ENCODE measurements at places on chromosomes 2 and 18.

DNA sequence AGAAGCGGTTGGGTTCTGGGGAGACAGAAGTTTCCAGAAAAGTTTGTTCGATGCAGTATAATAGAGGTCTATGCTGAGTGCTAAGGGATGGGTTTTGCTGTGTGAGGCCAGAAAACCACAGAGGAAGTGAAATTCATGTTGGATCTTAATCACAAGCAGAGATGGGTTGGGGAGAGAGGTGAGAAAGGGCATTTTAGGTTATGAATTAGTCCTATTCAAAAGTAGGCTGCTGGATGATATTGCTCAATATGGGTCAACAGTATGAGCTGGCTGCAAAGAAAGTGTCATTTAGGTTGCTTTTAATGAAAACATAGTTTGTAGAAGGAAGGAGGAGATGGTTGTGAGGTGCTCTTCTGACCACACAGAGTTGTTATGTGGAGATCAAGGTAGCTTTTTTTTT is 118.8 kb upstream of the LHCGR start:
- DNase-seq = no peak

- DNase-seq = no peak
Measured at GRCh38 chr2:149099298-149099697, 60.8 kb downstream of the LYPD6B start.

DNA sequence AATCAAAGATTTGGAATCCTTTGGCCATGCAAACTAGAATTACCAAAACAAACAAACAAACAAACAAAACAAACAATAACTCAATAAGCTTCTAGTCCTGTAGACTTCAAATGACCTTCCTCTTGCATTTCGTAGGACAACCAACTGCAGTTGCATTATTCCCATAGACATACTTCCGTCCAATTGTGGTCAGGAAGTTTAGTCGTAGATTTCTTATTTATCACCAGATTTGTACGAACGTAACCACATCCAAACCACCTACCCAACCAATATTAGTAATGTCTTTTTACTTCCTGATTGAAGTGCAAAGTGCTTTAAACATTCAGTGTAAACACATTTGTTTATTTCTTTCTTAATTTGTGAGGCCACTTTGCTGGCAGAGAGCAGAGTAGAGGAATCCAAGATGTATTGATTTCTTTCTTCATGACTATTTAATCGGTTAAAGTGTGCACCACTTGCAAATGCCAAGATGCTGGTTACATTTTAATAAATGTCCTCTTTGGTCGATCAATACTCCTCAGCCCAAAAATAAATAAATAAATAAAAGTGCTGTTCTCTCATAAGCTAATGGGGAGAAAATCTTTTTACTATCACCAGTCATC is 1745.6 kb upstream of the CELF4 start:
- DNase-seq = no peak

- no peak for DNase-seq
Measured at GRCh38 chr2:42361728-42362283, 789 bp upstream of the COX7A2L start.

GRCh38 chr2:20771299-20771698 is 51.6 kb downstream of the LDAH start:
- DNase-seq = no peak

GRCh38 chr2:127145280-127145895 is 38.4 kb upstream of the BIN1 start:
- DNase-seq = no peak

GRCh38 chr2:150530168-150530567 is 42.7 kb upstream of the RND3 start:
- no peak for DNase-seq

DNA sequence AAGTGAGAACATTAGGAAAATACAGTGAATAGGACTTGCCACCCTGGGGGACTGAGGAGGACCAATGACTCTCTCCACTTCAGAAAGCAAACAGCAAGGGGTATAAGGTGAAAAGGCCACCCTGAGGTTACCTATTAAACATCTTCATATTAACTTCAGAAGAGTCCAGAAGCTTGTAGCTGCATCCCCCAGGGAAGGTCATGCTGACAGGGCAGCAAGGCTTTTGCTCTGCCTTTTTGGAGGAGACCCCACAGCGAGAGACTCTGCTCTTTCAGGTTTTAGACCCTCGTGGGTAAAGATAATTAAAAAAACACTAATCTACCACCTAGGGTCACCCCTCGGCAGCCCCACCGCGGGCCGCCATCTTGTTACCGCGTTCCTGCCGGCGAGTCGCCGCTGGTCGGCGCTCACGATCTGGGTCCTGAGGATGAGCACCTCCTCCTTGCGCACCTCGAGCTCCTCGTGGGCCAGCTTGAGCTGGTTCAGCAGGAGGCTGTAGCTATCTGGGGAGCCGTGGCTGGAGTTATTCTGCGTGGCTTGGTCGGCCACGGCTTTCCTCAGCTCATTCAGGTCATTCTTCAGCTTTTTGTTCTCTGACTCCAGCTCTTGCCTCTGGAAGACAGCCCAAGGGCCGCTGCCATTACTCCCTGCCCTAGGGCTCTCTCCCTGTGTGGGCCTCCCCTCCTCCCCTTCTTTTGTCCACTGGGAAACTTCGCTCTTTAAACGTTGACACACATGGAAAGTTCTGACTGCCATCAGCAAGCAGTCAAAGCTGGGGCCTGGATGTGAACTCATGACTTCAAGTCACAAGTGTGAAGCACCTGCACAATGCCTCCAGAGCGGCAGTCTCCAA is 50.7 kb upstream of the ACAA2 start:
- no peak for DNase-seq

DNA sequence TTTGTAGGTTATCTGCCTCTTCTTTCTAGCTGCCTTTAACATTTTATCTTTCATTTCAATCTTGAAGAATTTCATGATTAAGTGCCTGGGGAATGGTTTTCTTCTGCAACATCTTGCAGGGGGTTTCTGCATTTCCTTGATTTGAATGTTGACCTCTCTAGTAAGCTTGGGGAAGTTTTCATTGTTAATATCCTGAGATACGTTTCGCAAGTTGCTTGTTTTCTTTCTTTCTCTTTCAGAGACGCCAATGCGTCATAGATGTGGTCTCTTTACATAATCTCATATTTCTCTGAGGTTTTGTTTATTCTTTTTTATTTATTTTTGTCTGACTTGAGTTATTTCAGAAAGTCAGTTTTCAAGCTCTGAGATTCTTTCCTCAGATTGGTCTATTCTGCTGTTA is 225.7 kb downstream of the XIRP2 start:
- DNase-seq = no peak

DNA sequence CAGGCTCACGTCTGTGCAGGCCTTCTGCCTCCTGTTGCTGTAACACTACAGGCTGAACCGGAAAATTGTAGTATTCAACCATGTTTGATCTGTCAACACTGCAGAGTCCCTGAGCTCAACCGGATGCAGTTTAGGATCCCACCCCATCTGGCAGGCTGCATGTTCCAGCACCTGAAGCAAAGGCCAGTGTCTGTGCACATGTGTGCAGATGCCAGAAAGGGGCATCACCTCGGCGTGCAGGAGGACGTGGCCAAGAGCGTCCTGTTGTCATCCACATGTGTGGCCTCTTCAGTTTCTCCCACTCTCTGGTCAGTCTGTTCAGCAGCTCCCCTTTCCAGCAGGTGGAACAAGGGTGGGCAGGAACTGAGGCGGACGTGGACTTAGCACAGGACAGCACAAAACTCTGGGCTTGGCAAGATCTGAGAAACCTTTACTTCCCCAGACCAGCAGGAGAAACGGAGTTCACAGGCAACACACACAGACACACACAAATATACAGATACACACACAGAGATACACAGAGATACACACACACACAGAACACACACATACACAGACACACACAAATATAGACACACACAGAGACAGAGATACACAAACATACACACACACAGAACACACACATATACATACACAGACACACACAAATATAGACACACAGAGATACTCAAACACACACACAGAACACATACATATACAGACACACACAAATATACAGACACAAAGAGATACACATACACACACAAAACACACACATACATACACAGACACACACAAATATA is 111.3 kb downstream of the NDUFA10 start:
- DNase-seq = no peak

DNA sequence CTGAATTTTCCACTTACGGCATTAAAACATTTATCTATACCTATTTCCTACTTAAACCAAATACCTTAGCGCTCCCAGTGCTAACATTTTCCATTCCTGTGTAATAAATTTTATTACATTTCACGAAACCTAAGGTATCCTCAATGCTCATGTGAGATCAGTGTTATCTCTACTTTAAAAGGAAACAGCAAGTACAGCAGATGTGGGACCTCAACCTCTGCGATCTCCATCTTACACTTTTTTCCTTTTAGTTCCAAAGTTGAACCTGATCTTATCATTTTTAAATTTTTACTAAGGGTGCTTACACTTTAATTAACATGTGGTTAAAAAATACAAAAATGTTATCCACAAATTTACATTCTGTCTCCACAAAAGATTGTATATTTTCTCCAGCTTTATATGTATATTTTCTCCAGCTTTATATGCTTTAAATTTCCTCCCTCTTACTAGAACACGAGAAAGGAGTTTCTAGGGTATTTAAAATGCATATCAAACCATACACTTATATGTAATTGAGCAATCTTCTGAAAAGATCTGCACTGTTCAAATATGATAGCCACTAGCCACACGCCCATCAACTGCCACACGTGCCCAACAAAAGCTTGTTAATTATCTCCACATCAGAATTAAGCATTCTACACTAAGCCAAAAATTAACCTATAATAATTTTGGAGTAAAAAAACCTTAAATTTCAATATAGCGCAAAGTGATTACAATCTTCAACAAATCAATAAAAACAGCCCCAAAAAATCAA is 38.1 kb downstream of the MBOAT2 start:
- no peak for DNase-seq

Data from stimulated activated CD8-positive, alpha-beta memory T cell treated with anti-CD3 and anti-CD28 coated beads, Interleukin-7, amount 100 ng/mL, for 48 hours (primary cell).